GM23248 (cell line): ENCODE measurements at places on chromosomes 6 and 20. TPM values are rescaled to one million over a fixed set of nuclear protein-coding genes. Genes with fewer than 3 reads are reported as not detected.

Gene OOEP
- not detected in 2 replicates for total RNA-seq

Gene CST2
- 0.63 and 5.6 TPM in 2 replicates for total RNA-seq

Gene CMTR1
- total RNA-seq: 37.7 and 46.3 TPM in 2 replicates

Gene TFAP2D
- not detected in 2 replicates for total RNA-seq

Gene BNIP5
- not detected in 2 replicates for total RNA-seq

Gene PSORS1C2
- not detected in 2 replicates for total RNA-seq

Gene ULBP3
- 10.1 and 12.6 TPM in 2 replicates for total RNA-seq

Gene SLC22A16
- not detected in 2 replicates for total RNA-seq

Gene RIN2
- 48.0 and 48.3 TPM in 2 replicates for total RNA-seq

Gene DYNLT2
- 0.89 and 1.5 TPM in 2 replicates for total RNA-seq

Gene TBXT
- not detected in 2 replicates for total RNA-seq

Gene CLVS2
- total RNA-seq: not detected in 2 replicates

Gene FOXP4
- total RNA-seq: 3.9 and 5.4 TPM in 2 replicates

Gene EEF1A2
- 0.43 TPM in 1 of 2 replicates, not detected in the other for total RNA-seq

Gene GINM1
- total RNA-seq: 83.1 and 83.6 TPM in 2 replicates

Gene RAD21L1
- not detected in 2 replicates for total RNA-seq
